ELR (cell line): ENCODE measurements at places on chromosomes 6 and 20.

DNA sequence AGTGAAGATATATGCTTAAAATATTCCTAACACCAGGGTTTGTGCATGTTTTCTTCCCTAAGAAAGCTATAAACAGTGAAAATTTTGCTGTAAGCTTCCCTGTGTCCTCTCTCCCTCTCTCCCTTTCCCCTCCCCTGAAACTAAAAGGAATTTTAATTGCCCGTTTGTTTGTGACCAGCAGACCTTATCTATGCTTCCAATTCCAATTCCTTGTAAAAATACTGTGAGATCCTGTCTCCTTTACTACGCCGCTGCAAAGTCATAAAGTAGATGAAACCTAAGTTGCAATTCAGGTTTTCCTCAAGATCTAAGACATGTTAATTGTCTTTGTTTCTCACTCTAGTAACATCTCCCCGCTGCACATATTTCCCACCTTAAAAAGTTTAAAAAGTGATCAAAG is 82.3 kb downstream of the DNAH8 start:
- DNase-seq = no peak

DNA sequence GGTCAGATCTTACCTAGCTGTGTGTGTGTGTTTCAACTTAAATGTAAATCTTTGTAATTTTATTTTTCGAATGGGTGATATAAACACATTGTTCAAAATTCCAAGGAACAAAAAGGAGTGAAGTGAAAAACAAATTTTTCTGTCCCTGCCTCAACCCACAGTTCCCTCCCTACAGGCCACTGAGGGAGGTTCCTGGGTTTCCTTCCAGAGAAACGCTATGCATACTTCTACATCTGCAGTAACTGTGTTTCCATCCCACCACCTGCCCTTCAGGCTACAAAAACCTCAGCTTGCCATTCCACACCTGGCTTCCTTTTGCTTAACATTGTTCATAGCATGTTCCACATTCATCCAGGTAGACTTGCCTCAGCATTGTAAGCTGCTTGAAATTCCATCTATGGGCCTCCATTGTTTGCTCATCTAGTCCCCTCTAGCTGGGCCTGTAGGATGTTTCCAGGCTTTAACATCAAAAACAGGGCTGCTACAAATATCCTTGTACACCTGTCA is 12.0 kb downstream of the ANGPT4 start:
- DNase-seq = no peak

DNA sequence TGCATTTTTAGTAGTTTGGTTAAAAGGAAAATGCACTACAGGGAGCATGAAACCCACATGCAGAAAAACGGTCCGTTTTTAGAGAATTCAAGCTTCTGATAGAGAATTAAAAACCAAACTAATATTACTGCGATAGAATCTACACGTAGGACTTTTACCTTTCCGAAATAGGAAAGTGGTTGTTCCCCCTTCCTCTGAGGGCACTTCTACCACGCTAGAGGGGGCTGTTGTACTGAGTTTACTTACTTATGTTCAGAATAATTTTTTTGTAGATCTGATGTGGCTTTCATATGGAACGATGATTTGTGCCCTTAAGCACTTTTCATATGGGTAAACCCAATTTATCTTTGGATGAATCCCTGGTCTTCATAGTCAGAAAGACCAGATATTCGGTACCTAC is 264.3 kb upstream of the PLN start:
- DNase-seq = peak; percentile 82

DNA sequence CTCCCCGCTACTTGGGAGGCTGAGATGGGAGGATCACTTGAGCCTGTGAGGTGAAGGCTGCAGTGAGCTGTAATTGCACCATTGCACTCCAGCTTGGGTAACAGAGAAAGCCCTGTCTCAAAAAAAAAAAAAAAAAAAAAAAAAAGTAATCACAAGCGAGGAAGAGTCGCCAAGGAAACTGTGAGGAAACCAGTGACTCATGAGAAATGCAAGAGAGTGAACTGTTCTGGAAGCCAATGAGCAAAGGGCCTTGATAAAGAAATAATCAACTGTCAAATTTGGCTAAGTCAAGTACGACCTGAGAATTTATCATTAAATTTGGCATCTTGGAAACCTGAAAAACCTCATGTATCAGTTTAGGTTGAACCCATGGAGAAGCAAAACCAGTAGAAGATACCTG is 16.1 kb upstream of the LAMP5 start:
- peak; percentile 19 for DNase-seq

GRCh38 chr6:53312355-53312754 is 36.4 kb downstream of the ELOVL5 start:
- DNase-seq = peak; percentile 59

GRCh38 chr20:2801286-2801728 is 880 bp upstream of the CPXM1 start:
- DNase-seq = no peak

GRCh38 chr20:58575776-58576602 is 60.8 kb upstream of the APCDD1L start:
- DNase-seq = no peak

GRCh38 chr6:113299531-113299930 is 557.6 kb upstream of the MARCKS start:
- DNase-seq = peak; percentile 8

GRCh38 chr20:19654921-19655320 is 103.1 kb upstream of the RIN2 start:
- no peak for DNase-seq

GRCh38 chr6:14681699-14682487 is 564.0 kb upstream of the JARID2 start:
- peak; percentile 30 for DNase-seq

DNA sequence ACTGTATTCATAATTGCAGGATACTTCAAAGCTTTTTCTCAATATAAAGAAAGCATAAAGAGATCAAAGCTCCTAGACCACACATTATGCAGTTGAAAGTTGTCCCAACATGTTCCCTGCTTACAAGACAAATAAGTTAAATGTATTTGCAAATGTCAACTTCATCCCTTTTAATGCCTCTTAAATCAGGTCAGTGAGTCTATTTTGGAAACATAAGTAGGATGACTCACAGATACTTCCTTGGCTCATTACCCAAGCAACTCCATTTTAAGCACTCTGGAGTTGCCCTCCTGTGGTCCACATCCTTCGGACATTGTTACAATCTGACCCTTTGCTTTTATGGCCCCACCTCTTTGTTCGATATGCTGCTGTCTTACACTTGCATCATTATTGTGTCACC is 162.0 kb downstream of the FAXC start:
- no peak for DNase-seq

GRCh38 chr6:163671355-163671754 is 256.8 kb downstream of the QKI start:
- DNase-seq = no peak

GRCh38 chr6:87243812-87244211 is 78.6 kb upstream of the SMIM8 start:
- DNase-seq = no peak

DNA sequence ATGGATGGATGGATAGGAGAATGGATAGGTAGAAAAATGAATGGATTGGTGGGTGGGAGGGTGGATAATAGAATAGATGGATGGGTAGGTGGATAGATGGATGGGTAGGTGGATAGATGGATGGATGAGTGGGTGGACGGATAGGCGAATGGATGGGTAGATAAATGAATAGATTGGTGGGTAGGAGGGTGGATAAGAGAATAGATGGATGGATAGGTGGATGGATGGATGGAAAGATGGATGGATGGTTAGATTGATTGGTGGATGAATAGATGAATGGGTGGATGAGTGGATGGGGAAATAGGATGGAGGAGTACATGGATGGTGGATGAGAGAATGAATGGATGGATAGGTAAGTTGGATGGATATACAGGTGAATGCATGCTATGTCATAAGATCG is 110.5 kb downstream of the CEBPB start:
- DNase-seq = no peak

GRCh38 chr20:47164140-47164539 is 192.4 kb downstream of the ZMYND8 start:
- no peak for DNase-seq

GRCh38 chr20:8073024-8073832 is 53.7 kb upstream of the TMX4 start:
- DNase-seq = peak; percentile 45

DNA sequence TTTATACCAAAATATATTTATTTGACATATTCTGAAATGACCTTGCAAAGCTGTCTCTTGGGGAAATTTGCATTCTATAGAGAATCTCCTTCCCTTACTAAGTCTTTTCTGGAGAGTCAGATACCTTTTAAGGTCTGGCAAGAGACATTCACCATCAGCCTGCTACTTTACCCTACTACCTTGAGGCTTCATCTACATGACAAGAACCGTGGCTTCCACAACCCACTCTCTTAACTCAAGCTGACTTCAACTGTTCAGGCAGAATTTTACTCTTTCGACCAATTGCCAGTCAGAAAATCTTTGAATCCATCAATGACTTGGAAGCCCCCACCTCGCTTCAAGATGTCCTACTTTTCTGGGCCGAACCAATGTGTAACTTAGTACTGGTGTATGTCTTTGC is 314.2 kb downstream of the LAMA2 start:
- no peak for DNase-seq

GRCh38 chr6:18039481-18039880 is 52.0 kb upstream of the KIF13A start:
- DNase-seq = peak; percentile 52

GRCh38 chr6:134950482-134950881 is 581 bp upstream of the ALDH8A1 start:
- DNase-seq = no peak

GRCh38 chr6:39239527-39240154 is 10.4 kb upstream of the KCNK5 start:
- no peak for DNase-seq

DNA sequence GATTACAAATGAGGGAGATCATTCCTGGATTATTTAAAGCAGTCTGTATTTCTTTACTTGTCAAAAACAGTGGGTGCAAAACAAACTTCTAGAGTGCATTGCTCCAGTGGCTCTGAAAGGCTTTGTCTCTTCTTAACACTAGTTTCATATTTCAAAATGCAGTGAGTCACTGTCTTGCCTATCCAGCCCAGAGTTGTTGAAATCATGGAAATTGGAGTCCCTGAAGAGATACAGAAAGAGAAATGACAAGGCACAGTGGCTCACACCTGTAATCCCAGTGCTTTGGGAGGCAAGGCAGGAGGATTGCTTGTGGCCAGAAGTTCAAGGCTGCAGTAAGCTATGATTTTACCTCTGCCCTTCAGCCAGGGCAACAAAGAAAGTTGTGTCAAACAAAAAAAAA is 11.3 kb downstream of the SLC2A12 start:
- peak; percentile 59 for DNase-seq

- DNase-seq = peak; percentile 69
These were observed 191.9 kb upstream of the SLC35B3 start for GRCh38 chr6:8627085-8627861.

GRCh38 chr20:37123441-37123840 is 27.6 kb upstream of the RBL1 start:
- DNase-seq = no peak

GRCh38 chr20:17295151-17295726 is 68.4 kb downstream of the PCSK2 start:
- no peak for DNase-seq

DNA sequence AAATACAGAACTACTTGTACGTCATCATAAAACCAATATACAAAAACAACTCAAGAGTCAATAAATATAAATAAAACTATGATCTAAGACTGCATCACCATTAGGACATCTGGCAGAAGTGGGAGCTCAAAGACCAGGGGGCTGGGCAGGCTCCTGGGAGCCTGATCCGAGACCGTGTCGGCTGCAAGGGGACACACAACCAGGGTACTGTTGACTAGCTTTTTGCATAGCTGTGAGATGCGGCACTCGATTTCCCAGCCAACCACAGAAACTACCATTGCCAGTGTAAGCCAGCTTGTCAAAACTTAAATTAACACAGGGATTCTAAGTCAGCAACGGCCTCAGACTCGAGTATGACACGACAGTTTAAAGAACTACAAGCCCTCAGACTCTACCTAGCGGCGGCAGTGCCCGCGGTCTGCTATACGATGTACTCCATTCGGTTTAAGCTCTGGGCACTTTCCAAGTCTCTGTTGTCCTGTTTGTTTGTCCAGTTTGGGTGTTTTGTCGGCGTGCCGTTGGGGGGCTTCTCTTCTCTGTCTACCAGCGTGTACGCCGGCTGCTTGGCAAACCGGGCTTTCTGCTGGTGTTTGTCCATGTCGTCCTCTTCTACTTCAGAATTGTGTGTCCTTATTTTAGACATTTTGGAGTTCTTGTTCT is 34.6 kb downstream of the JAG1 start:
- no peak for DNase-seq

- DNase-seq = no peak
These were observed 1.7 kb upstream of the MYB start for GRCh38 chr6:135179372-135179771.

- DNase-seq = no peak
These were observed 275.1 kb upstream of the IMPG1 start for GRCh38 chr6:76347539-76347938.

DNA sequence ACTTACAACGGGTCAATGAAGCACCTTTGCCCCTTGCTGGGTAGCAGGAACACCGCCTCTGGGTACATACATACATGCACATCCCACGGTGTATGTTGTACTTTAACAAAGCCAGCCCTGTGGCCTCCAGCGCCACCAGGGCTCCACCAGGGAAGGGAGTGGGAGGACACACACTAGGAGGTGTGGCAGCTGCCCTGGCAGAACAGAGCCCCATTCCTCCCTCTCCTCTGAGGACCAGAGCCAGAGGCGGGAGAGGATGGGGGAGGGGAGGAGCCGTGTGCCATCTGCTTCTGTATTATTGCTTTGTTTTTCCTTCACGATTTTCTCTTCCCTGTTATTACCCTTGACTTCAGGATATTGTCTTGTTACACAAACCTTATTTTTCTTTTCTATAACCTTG is 105.8 kb upstream of the TRAF3IP2 start:
- no peak for DNase-seq
